HT-29 (cell line): ENCODE measurements at places on chromosomes 16 and 17. TPM values are rescaled to one million over a fixed set of nuclear protein-coding genes. Genes with fewer than 3 reads are reported as not detected.

The ODAD4 gene
- total RNA-seq: 0.55 and 0.64 TPM in 2 replicates

The CLEC19A gene
- total RNA-seq: not detected in 2 replicates

GRCh38 chr17:69869667-69870066 lies 205.4 kb upstream of the KCNJ16 start:
- no peak for DNase-seq

DNA sequence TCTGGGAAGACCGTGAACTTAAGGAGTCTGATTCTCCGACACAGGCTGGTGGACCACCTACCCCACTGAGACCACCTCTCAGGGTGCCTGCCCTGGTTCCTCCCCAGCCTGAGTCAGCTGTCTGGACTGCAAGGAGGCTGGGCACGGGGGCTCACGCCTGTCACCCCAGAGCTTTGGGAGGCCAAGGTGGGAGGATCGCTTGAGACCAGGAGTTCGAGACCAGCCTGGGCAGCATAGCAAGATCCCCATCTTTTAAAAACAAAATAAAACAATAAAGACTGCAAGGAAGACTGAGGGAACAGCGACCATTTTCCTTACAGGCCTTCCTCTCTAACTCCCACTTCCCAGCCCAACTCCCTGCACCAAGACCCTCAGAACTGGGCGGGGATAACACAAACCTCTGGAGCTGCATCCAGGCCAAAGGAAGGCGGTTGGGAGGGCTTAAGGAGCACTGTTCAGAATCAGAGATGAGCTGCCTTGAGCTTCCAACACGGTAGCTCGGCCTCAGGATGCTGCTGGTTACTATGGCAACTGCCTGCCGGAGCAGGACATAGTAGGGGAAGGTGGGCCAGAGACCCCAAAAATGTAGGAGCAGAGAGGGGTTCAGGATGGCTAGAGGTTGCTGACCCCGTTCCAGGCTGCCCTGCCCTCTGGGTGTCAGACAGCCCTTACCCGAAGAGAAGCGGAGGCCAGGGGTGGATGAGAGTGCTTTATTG lies 4.4 kb downstream of the APOBR start:
- no peak for DNase-seq

DNA sequence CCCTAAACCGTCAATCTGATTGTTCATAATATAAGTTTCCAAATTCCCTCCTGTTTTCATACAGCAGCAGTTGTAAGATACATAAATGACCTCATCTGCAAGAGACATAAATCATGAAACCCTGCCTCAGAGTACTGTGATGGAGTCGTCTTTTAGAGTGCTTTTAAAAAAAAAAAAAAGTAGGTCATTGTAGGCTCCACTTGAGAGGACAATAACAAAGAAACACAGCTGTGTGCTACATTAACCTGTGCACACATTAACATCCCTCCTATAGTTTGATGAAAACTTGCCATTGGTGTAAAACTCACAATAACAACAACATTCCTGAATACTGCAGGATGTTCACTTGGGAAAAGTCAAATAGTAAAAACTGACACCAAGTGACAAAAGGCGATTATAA lies 56.5 kb downstream of the XPO6 start:
- no peak for DNase-seq

The NOS2 gene
- total RNA-seq: not detected in 2 replicates

GRCh38 chr16:54233615-54234014 lies 53.0 kb downstream of the IRX3 start:
- no peak for DNase-seq

The FBXW10 gene
- 0.05 TPM in 1 of 2 replicates, not detected in the other for total RNA-seq

GRCh38 chr17:41339571-41340172 lies 11.0 kb downstream of the KRT33A start:
- no peak for DNase-seq

GRCh38 chr17:46819906-46820351 lies 1.4 kb upstream of the WNT3 start:
- DNase-seq: no peak

The RGS11 gene
- 0.41 and 0.55 TPM in 2 replicates for total RNA-seq

The LGALS9B gene
- total RNA-seq: not detected in 2 replicates

DNA sequence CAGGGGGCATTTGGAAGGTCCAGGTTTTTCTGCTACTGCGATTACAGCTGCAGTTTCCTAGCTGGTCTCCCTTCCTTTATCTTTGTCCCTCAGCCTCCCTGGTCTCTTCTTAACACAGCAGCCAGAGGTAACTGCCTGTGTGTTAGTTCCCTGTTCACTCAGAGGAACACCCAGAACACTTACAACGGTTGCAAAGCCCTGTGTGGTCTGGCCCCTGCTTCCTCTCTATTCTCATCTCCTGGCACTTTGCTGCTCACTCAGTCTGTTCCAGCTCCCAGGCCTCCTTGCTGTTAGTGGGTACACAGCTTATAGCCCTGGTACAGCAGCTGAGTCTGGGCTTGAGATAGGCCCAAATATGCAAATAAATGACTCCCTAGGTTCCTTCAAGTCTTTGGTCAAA lies 16.4 kb downstream of the NTN1 start:
- no peak for DNase-seq

GRCh38 chr17:76262732-76263344 lies 2.3 kb upstream of the UBALD2 start:
- DNase-seq: peak; percentile 94

The UMOD gene
- total RNA-seq: not detected in 2 replicates

GRCh38 chr16:53605356-53605755 lies 98.3 kb downstream of the RPGRIP1L start:
- DNase-seq: no peak

GRCh38 chr17:30824002-30824355 lies 513 bp downstream of the CRLF3 start:
- no peak for DNase-seq

The TPSB2 gene
- total RNA-seq: not detected in 2 replicates

DNA sequence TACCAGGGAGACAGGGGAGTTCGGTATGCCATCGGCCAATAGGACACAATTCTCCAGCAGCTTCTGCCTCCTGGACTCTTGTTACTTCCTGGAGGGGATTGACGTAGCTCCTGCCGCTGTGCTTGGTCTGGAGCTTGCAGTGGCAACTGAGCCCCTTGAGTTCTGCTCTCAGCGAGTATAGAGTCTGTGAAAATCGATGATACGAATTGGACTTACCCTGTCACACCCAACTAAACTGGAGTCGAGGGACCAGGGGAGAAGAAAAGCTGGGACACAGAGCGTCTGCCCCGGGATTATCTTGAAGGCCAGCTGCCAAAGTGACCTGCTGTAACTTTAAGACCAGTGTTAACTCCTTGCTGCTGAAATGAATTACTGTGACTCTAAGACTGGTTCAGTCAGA lies 22.2 kb downstream of the SEC14L1 start:
- DNase-seq: no peak

DNA sequence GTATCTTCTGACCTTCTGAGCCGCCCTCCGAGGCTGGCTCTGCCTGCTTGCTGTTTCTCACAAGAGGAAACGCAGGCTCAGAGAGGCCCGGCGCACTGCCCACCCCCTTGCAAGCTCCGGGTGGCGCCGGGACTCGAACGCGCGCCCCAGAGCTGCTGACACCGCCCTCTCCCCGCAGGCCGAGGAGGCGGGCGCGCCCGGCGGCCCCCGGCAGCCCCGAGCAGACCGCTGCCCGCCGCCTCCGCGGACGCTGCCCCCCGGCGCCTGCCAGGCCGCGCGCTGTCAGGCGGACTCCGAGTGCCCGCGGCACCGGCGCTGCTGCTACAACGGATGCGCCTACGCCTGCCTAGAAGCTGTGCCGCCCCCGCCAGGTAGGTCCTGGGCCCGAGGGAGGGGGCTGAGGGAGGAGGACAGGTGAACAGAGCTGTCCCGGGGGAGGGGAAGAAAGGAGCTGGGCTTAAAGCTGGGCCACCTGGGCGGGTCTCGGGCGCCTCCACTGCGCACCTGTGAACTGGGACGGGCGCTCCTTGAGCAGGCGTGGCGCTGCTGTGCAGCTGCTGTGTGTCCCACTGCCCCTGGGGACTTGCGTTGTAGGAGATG lies 18.2 kb downstream of the WFDC1 start:
- peak; percentile 30 for DNase-seq

- no peak for DNase-seq
Observed at GRCh38 chr17:13365331-13365730, 236.4 kb downstream of the HS3ST3A1 start.

The TM4SF5 gene
- total RNA-seq: 0.44 and 0.61 TPM in 2 replicates

- peak; percentile 89 for DNase-seq
Observed at GRCh38 chr17:66715745-66716156, 119.2 kb upstream of the CACNG5 start.

DNA sequence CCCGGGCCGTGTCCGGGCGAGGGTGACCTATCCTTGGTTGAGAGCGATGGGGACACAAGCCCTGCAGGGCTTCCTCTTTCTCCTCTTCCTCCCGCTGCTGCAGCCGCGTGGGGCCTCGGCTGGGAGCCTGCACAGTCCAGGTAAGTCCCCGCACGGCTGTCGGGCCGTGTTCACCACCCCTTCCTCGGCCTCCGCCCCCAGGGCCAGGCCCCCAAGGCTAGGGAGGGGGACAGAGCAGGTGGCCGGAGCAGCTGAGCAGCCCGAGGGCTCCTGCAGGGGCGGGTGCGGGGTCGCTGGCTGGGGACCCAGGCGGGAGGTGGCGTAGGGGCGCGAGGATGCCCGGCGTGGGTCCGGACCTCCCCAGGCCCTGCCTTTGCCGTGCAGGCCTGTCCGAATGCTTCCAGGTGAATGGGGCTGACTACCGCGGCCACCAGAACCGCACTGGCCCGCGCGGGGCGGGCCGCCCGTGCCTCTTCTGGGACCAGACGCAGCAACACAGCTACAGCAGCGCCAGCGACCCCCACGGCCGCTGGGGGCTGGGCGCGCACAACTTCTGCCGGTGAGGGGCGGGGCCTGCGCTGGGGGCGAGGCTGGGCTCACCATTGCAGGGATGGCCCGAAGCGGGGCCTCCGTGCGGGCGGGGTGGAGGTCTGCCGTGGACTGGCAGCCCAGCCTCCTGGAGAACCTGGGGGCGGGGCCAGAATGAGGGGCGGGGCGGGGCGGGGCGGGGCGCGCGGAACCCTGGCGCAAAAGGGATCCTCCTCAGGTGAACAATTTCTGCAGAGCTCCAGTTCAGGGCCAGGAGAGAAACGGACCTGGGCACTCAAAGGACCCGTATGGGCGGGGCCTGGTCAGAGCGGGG lies 631 bp downstream of the KREMEN2 start:
- DNase-seq: peak; percentile 44

The EFCAB13 gene
- total RNA-seq: 0.10 TPM in 1 of 2 replicates, not detected in the other

DNA sequence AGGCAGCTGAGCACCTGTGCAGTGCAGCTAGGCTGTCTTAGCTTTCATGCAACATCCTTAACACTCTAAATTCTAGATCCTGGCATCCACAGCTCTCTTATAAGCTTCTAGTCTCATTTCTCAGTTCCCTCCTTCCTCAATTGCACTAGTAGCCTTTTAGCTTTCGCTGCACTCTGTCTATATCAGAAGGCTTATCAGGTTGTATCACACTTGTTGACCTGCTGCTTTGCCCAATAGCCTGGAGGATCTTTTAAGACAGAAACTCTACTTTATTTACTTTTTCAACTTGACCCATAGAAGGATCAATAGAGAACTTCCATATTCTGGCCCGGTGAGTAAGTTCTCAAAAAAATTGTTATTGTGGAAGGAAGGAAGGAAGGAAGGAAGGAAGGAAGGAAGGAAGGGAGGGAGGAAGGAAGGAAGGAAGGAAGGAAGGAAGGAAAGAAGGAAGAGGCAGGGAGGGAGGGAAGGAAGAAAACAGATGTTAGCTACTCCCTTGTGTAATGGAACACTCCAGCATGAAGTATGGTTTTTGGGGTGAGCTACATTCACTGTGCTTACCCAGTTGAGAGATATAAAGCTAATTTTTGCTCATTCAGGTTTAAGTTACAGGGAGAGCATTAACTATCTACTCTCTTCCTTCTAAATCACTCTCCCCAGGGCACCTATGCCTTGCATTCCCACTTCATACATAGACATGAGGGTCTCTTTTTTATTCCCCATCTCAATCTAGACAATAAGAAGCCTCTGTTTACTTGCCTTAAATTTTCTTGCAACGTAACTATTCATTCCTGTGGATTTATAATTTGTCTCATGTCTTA lies 361.1 kb downstream of the SHISA9 start:
- DNase-seq: no peak

GRCh38 chr17:39147221-39148185 lies 3.9 kb downstream of the PLXDC1 start:
- no peak for DNase-seq

DNA sequence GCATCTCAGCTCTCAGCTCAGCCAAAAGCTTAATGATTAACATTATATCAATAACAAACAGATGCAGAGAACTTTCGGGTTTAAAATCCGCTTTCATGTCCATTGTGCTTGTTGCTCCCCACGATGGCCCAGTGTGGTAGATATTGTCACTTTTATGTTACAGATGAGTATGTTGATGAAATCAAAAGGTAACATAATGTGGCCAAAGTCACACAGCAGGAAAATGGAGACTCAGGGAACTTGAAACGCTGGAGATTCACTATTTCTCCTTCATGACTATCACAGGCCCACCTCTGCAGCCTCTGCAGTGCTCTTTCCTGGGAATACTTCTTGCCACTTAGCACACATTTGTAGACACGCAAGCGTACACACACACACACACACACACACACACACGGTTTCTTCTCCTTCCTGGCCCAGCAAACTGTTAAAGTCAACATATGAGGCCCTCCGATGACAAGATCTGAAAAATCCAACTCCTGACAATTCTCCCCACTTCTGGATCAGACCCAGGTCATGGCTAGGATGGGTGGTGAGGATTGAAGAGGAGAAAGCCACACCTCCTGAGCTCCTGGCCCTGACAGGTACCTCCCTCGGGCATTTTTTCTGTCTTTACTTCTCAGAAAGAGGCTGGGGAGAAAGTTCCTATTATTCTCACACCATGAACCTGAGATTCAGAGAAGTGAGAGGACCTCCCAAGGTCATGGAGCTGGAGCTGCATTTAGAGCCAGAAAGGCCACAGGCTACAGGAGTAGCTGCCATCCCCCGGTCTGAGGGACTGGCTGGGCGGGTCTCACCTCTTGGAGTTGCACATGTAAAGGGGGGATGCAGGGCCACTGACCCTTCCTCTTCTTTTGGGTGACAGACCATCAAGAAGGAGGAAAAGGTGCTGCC lies 9.7 kb downstream of the DRC7 start:
- DNase-seq: no peak

DNA sequence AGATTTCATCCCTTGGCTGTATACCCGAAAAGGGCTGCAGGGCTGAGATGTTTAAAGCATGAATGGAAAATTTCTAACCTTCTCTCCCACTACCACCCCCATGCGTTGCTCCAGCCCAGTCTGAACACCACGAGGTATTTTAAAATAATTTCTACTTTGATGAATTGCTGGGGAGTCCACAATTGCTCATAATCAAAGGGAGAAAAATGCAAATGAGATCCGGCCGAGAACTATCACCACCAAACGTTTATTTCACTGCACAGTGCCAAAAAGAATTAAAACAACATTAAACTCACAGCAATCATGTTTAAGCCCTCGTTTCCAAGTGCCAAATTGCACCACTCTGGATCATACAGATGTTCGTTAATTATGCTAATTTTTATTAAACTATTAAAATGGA lies 36.7 kb downstream of the SNX11 start:
- no peak for DNase-seq

The KRT32 gene
- total RNA-seq: not detected in 2 replicates

GRCh38 chr17:13646969-13647542 lies 45.3 kb upstream of the HS3ST3A1 start:
- no peak for DNase-seq
